ENCODE measurements at places on chromosomes 12 and 14.

GRCh38 chr12:71639341-71639760 lies 24.3 kb downstream of the ZFC3H1 start:
- DNase-seq: no peak

DNA sequence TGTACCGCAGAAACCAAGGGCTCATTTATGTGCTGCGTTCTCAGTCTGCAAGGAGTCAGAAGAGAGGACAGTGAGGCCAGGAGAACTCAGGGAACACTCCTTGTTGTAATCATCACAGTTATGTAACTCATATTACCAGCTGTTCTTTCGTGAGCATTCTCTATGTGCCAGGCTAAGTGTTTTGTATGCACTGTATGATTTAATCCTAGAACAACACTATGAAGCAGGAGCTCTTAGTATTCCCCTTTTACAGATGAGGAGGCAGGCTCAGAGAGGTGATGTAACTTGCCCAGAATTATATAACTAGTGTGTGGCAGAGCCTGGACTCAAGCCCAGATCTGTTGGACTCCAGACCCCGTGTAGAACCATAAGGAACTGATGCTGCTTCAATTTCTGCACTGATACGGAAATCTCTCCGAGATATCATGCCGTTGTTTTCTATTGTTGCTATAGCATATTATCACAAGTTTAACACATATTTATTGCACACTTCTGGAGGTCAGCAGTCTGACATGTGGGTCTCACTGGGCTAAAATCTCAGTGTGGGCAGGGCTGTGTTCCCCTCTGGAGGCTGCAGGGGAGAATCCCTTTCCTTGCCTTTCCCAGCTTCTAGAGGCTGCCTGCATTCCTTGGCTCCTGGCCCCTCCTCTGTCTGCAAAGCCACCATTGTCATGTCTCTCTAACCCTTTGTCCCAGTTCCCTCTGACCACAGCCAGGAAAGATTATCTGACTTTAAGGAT lies 16.3 kb upstream of the CD9 start:
- DNase-seq: peak; percentile 46

GRCh38 chr12:20950248-20950647 lies 139.7 kb downstream of the SLCO1B3 start:
- DNase-seq: no peak

DNA sequence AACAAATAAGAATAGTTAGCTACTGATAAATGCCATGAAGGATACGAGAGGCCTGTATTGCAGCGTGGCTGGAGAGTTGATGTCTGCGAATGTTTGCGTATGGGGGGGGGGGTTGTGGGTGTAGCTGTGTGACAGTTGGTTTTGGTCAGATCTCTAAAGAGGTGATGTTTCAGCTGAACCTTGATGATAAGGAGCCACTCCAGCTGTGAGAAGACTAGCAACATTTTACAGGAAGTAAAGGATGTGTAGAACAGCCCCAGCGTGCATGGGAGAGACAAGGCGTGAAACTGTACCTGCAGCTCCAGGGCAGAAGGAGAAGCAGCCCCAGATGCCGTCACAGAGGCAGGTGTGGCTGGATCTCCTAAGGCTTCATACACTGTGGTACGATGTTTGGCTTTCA lies 416.9 kb downstream of the TMEM132D start:
- DNase-seq: no peak

GRCh38 chr12:43694879-43695278 lies 63.7 kb downstream of the PUS7L start:
- DNase-seq: no peak

GRCh38 chr12:107366322-107366721 lies 273.0 kb upstream of the CRY1 start:
- no peak for DNase-seq
